ENCODE measurements at places on chromosomes 12 and 14. TPM values are rescaled to one million over a fixed set of nuclear protein-coding genes. Genes with fewer than 3 reads are reported as not detected.

GRCh38 chr12:102753802-102754201 is 163.2 kb downstream of the PAH start:
- DNase-seq: no peak

DNA sequence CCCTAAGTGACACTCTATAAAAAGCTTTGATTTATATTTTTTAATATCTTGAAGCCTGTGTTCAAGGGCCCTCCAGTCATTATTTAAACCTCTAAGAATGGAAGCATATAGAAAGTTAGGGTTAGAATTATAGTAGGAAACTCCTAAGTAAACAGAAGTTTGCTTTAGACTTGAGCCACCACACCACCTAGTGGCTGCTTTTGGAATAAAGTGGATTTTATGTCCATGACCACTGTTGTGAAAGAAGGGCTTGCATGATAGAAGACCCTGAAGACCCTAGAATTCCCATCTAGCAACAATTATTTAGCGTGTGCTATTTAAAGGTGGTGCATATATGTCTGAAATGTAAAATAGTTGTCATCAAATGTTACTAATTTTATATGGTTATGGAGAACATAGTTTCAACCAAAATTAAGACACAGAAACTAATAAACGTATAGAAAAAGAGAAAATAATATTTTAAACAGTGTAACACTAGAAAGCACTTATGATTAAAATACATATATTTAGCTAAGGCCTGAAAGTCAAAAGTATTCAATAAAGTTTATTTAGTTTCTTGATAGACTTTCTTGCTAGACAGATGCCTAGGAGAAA is 21.3 kb downstream of the LRRIQ1 start:
- no peak for DNase-seq

The YAF2 gene
- 30.9 TPM for polyA plus RNA-seq

The AQP2 gene
- polyA plus RNA-seq: 0.47 TPM

DNA sequence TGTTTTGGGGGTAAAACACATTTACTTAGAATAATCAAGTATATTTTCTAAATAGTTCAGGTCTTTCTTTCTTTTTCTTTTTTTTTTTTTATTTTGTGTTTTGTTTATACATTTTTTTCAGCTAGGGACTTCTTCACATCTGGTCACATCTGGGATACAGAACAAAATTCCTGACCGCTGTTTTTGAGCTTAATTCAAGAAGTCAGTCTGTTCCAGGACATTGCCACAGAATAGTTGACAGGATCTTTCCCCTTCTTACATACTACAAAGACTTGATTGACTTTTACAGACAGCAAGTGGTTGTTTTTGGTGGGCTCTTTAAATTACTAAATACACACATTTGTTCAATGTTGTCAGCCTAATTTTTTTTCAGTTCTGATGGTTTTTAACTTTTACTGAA is 41.8 kb upstream of the DCN start:
- no peak for DNase-seq

The DCAF11 gene
- 64.1 TPM for polyA plus RNA-seq

The HCAR2 gene
- 0.26 TPM for polyA plus RNA-seq

DNA sequence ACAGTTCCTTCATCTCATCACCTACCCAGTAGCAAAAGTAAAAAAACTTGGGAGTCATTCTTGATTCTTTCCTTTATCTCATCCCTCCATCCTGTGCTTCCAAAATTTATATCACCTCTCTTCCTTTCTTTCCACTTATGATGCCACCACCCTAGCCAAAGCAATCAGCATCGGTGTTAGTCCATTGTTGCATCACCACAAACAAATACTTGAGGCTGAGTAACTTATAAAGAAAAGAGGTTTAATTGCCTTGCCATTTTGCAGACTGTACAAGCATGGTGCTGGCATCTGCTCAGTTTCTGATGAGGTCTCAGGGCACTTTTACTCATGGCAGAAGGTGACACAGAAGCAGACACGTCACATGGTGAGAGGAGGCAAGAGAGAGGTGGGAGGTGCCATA is 19.8 kb upstream of the CATSPERB start:
- DNase-seq: no peak

The DNAJC22 gene
- 2.4 TPM for polyA plus RNA-seq

The PRKCH gene
- polyA plus RNA-seq: 11.0 TPM

DNA sequence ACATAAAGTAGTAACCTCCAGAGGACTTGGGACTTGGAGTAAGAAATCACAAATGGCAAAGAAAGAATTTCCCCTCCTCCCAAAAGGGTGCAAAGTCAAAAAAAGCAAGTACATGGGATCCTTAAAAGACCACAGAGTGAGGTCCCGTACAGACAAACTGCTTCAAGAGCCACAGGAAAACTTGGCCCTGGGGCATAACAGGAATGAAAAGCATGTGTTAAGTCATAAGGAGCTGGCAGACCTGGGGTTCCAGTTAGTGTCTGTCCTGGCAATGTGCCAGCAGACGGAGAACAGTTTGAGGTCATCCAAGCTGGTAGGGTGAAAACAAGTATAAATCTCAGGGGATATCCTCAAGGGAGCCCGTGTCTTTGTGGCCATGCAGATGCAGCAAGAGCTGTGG is 73.2 kb downstream of the HSD17B6 start:
- no peak for DNase-seq

The LHX5 gene
- 13.0 TPM for polyA plus RNA-seq

DNA sequence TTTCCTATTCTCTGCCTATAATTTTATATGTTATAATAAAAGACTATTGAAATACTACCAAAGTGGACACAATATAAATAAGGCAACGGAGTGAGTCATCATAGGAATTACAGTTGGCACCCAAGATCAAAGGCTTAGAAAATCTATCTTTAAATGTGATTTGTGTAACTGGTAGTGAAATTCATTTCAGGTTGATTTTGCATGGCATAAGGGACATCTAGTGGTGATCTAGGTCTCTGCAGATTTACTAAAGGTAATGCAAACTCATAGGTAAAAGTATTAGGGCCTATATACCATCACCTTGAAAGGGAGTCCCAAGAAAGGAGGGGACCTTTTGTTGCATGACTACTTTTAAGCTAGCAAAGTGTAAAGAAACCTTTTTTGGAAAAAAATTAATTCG is 527.2 kb downstream of the NRXN3 start:
- no peak for DNase-seq

DNA sequence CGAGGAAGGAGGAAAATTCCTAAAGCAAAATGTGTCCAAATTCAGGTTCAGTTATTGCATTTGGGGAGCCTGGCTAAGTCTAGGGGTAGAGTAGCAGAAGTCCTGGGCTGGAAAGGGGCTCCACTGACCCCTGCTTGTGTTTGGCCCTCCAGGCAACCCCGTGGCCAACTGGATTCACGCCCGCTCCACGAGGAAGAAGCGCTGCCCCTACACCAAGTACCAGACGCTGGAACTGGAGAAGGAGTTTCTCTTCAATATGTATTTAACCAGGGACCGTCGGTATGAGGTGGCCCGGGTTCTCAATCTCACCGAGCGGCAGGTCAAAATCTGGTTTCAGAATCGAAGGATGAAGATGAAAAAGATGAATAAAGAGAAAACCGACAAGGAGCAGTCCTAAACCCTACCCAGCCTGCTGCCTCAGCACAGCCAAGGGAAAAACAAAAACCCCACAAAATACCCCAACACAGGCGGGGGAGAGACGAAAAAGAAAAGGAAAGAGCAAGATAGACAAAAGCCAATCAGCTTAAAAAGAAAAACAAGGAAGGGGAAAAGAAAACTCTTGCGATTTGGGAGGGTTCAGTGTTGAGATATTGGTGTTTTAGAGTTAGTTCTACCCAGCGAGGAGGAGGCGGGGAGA is 2.4 kb downstream of the HOXC9 start:
- DNase-seq: no peak

DNA sequence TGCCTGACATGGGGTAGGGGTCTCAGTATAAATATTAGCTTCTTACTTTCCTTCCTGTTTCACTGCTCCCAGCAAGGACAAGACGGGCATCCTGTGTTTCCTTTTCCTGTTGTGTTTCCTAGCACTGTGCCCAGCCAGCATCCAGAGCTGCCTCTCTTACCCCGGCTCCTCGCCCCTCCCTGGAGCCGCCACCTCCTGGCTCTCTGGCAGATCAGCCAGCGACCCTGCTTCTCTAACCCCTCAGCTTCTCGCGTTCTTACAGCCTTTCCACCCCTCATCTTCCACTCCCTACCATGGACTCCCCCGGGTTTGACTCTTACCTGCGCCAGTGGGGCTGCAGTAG is 17.8 kb downstream of the HDAC7 start:
- DNase-seq: no peak

DNA sequence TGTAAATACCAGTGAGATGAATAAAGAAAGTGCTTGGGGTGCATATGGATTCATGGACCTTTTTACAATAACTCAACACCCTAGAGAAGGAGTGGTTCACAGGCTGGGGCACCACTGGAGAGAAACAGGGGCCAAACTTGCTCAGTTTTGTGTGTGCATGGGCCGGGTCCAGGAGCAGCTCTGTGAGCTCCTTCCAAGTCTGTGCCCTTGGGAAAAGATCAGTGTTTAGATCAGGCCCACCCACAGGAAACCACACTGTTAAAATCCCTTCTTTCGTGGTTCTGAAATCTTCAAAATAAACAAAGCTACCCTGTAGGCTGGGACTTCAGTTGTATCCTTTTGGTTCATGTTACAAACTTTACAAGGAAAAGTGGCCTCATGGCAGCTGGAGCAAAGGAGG is 156.1 kb upstream of the TMEM260 start:
- no peak for DNase-seq

DNA sequence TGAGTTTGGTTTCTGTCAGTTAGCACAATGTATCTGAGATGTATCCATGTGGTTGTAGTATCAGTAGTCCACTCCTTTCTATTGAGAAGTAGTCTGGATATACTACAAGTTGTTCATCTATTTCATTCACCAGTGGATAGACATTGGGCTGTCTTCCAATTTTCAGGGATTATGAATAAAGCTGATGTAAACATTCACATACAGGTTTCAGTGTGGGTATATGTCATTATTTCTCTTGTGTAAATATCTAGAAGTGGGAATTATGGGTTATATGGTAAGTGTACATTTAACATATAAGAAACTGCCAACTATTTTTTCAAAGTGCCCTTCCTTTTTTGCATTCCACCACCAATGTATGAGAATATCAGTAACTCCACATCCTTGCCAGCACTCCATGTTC is 35.9 kb downstream of the PHLDA1 start:
- no peak for DNase-seq

The TAC3 gene
- 6.8 TPM for polyA plus RNA-seq

The MYF5 gene
- not detected for polyA plus RNA-seq

The OR6C75 gene
- 0.11 TPM for polyA plus RNA-seq

- DNase-seq: no peak
These were observed 3.7 kb downstream of the KIF5A start for GRCh38 chr12:57553343-57554202.

- DNase-seq: no peak
These were observed 2.0 kb upstream of the CHURC1 start for GRCh38 chr14:64912261-64912660.

- DNase-seq: no peak
These were observed 101.6 kb downstream of the SLC15A5 start for GRCh38 chr12:16175840-16176239.

- DNase-seq: peak; percentile 40
These were observed 65.9 kb downstream of the RERG start for GRCh38 chr12:15155271-15155670.

The HOXC6 gene
- polyA plus RNA-seq: 114 TPM

GRCh38 chr12:13564266-13564810 is 367.8 kb downstream of the EMP1 start:
- no peak for DNase-seq

The RNU6-8 gene
- not detected for polyA plus RNA-seq

The TAMALIN gene
- polyA plus RNA-seq: 12.8 TPM

GRCh38 chr12:104083769-104084475 is 19.6 kb downstream of the HCFC2 start:
- no peak for DNase-seq

DNA sequence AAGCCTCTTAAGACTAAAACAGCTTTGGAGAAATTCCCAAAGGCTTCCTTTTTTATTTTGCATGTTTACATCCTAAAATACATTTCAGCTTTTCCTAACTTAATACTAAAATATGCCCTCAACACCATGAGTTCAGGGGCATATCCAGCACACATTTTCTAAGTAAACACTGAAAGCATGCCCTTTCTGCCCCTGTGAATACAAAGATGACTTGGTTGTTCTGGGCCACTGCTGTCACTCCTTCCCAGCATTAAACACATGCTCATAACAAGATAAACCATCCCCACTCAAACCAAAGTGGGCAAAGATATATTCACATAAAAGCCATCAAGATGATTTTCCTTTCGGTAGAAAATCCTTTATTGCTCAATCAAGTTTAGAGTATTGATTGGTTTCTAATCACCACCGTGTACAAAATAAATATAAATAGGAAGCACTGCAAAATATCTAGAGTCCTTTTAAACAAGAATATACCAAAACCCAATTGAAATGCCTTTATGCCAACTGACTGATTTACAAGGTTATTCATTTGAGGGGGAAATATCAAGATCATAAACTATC is 1.9 kb downstream of the CCNB1IP1 start:
- no peak for DNase-seq

- DNase-seq: no peak
These were observed 736 bp upstream of the PHLDA1 start for GRCh38 chr12:76032043-76032981.

The NOXRED1 gene
- polyA plus RNA-seq: 1.9 TPM

DNA sequence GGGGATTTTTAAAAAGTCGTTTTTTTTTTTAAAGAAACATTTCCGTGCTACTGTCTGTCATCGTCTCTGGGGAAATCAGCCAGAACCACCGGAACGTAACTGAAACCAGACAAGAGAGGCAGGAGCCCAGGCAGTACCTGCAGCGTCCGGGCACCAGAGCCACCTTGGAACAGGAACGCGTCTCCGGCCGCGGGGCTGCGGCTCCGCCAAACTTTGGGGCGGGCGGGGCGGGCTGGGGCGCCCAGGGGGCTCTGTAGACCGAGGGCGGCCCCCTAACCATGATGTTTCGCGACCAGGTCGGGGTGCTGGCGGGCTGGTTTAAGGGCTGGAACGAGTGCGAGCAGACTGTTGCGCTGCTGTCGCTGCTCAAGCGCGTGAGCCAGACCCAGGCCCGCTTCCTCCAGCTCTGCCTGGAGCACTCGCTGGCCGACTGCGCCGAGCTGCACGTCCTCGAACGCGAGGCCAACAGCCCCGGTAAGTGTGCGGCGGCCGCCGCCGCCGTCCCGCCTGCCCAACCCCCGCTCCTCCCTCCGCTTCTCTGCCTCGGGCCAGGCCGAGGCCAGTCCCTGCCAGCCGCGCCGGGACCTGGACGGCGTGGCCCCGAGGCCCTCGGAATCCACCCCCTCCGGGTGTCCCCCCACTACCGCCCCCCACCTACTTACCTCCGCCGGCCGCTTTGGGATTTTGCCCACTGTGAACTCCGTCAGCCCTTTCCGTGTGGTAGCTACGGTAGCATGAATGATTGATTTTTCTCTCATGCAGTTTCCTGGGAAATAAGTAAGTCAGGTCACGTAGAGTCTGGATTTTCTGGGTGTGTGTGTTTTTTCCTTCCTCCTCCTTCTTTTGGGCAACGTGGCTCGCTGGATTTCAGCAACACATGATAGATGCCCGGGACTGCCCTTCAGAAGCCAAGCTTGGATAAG is 972 bp downstream of the SAMD4A start:
- DNase-seq: no peak

DNA sequence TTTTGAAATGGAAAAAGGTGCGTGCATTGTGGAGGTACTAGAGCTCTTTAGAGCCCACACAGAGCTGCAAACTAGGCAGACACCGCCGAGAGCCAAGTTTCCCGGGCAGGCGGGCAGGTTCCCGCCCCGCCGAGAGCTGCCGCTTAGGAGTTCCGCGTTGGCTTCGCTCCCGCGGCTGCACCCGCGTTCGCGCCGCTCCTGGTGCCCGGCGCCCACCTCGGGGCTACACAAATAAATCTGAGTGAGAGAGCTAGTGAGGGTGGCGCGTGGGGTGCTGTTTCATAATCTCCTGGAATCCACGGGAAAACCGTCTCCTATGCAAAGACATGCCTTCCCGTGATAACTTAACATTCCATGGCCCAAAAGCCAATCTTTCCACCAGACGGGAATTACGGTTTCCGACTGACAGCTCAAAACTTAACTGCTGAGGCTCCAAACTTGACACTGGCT is 645 bp downstream of the KITLG start:
- no peak for DNase-seq

Measured in spinal cord (tissue), 10 donors.